ENCODE measurements at places on chromosomes 3 and 15.
A peak's percentile ranks its signal among the peaks of the same experiment; 100 is the strongest.

DNA sequence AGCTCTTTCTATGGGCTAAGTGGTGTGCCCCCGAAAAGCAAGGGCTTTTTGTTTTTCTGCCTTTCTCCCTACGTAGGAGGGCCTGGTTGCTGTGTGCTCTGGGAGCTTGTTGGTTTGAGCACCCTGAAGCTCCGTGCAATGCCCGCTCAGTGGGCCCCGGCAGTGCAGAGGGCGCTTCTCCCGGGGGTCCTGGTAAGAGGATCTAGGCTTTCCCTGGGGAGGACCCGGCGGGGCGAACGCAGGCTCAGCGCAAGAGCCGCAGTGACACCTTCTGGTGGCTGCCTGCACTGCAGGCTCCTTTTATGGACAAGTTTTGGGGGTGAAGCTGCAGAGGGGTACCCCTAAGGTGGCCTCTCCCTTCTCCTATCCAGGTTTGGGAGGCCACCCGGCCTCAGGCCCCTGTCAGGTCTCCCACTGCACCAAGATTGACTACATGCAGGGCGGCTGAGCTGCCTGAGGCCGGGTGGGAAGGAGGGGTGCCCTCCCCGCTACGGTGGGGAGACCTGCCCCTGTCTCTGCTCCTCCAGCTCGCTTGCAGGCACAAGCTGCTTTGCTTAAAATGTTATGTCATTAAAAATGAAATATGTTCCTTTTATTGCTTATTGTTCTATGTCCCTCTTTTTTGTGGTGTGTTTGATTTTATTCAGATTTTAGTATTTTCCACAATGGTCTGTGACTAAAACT lies 387.9 kb downstream of the GABRG3 start:
- no peak for DNase-seq

DNA sequence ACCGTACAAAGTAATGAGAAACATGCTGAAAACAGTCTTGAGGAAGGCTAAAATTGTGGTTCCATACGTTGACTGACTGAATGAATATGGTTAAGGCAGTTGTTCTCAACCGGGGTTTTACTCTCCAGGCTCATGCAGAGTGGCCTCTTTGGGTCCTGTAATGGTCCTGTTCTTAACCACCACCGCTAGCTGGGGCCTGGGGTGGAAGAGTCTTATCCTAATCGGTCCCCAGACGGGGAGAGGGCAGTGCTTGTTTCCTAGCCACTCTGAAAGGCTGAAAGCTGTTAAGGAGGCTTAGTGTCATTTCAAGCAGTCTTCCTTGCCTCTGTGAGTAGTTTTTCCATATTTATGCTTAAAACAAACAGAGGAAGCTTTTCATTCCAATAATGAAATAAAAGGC lies 32.0 kb downstream of the SELENOT start:
- no peak for DNase-seq

DNA sequence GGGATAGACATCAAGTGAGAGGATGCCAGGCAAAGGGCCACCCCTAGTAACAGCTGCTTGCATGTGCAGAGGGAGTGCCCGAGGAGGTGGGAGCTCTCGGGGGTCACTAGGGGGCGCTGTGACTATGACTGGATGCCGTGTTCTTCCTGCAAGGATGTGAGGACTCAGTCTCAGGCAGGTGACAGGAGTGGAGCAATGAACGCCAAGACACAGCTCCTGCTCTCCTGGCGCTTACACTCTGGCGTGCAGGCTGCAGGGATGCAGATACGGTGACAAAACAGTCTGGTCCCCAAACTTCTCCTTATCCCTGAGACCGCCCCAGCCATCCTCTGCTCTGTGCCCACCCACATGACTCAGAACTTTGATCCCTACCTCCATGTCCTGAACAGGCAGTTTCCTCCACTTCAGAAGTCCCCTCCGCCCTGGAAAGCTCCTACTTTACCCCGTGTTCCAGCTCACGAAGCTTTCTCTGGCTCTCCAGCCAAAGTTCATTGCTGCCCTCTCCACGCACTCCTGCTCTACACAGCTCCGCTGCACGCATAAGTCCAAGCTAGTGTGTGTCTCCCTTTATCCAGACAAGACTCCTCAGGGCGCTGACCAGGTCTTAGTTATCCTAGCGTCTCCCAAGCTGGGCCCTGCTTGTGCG lies 14.7 kb downstream of the RHOV start:
- no peak for DNase-seq

DNA sequence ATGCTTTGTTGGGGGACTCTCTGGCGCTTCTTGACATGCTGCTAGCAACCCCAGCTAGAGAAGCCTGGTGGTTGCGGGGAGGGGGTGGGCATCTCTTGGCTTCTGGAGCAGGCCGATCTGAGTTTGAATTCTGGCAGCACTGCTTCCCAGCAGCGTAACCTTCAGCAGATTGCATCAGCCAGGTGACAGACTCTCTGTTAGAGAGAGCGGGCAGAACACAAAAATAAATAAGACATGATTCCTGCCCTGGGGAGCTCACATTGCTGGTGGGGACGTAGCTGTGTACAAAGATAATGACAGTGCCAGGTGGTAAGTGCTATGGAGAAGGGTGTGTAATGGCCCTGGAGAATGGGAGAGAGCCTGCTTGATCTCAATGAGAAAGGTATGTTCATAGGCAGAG lies 87.4 kb downstream of the THSD4 start:
- no peak for DNase-seq

DNA sequence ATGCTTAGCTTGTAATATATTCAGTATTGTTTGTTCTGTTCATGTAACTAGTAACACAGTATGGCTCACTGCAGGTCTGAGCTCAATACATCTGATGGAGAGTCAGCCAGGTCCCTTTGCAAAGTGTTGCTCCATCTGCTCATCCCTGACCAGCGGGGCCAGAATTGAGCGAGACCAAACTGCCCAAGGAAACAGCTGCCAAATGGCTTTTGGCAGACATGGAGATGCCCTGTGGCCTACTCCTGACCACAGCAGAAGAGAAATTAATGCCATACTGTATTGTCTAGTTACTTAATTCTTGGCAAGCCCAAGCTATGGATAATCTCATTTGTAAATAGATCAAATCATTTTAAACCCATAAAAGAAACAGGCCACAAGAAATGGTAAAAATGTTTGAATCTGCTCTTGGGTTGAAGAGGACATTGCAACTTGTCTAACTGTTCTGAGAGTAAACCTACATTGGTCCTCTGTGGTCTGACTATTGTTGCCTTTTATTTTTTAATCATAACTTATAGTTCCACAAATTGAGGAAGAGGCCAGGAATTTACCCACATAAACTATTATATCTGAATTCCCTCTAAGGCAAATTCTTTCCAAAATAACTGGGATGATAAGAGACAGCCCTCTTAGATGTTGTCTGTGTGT lies 209.5 kb downstream of the EBLN2 start:
- DNase-seq: no peak

GRCh38 chr3:194736277-194736895 lies 50.7 kb downstream of the FAM43A start:
- no peak for DNase-seq

DNA sequence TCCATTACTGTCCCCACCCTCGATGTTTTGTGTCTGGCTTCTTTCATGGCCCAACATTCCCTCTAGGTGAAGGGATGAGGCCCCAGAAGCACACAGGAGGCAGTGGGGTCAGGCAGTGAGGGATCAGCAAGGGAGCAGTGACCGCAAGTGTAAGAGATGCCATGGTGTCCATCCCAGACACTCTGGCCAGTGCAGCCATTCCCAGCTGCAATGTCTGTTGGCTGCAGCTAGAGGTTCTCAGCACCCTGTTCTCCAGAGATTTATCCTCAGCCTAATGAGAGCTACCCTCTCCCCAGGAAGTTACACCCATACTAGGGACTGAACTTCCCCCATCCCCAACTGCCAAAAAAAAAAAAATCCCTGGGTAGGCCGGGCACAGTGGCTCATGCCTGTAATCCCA lies 40.2 kb downstream of the TRANK1 start:
- no peak for DNase-seq

- DNase-seq: no peak
These were observed 32.9 kb downstream of the CMSS1 start for GRCh38 chr3:99850608-99851007.

- no peak for DNase-seq
These were observed 6.2 kb downstream of the IREB2 start for GRCh38 chr15:78444255-78444654.

- no peak for DNase-seq
These were observed 67.1 kb downstream of the APBA2 start for GRCh38 chr15:28952666-28953491.

- DNase-seq: peak; percentile 67
These were observed at the start of gene GMPS for GRCh38 chr3:155870133-155870944. Gene GMPS (plus strand): TSS chr3:155870650. CDS start chr3:155870871, 221 bp downstream.

DNA sequence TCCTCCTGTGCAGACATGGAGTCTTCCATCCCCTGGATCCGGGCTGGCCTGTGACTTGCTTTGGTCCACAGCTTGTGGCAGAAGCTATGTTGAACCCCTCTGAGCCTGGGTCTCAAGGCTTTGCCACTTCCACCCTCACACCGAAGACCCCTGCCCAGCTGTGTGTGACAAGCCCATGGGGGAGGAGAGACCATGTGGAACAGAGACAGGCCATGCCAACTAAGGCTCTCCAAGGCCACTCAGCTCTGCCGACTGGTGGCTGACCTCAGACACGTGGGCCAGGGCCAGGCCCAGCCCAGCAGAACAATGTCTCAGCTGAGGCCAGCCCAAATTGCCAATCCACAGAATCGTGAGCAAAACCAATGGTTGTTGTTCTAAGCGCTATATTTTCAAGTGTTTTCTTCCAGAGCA lies 16.4 kb upstream of the CFAP100 start:
- DNase-seq: no peak

DNA sequence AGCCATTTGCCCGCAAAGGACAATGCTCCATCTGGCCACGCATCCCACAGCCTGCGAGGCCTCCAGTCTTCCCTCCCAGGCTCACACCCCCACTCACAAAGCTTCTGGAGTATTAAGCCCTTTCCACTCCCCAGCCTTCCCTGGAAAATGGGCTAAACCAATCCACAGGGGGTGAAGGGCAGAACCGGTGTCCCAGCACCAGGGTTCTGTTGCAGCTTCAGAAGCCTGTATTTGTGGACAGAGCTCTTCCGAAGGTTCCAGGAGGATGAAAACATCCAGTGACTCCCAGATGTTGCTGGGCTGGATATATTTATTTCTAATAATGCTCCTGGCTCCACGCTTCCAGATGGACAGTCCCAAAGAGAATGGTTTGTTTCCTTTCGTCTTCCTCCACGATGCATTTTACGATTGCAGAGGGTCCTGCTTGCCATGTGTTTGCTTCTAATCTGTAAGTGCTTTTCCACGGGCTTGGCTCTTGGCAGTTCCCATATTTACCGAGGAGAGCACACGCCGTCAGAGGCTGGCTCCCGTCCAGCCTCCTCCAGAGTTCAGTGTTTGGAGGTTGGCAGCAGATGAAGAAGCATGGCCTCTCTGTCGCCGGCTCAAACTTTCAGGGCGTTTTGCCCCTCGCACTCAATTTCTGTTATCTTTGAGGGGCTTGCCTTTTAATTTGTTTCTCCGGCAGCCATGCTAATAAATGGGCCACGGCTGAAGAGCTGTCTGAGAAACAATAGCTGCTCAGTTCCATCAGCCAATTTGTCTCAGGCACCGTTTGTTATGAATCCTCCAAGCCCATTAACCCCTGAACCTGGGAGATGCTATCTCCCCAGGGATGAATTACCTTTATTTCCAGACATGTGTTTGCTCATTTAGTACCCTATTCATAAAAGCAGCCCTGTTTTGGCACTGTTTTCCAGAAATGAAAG lies 367.9 kb upstream of the PROK2 start:
- no peak for DNase-seq

GRCh38 chr15:88467935-88468528 lies 524 bp downstream of the MRPS11 start:
- no peak for DNase-seq

DNA sequence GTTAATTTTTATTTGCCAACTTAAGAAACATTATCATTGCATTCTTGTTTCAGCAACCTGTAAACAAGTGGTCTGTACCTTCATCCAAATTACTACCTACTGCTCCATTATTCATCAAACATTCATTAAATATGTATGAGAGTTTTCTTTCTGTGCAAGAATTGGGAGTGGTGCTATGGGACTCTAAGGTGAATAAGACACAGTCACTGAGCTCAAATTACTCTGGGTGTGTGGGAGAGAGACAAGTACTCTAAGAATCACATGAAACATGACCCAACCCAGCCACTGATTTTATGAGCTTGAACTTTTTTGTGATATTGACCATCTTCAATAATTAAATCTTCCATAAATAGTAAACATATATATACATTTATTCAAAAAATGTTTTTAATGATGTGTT lies 227.2 kb upstream of the TP63 start:
- no peak for DNase-seq

- DNase-seq: no peak
These were observed 14.0 kb downstream of the PYGO1 start for GRCh38 chr15:55574096-55574495.

DNA sequence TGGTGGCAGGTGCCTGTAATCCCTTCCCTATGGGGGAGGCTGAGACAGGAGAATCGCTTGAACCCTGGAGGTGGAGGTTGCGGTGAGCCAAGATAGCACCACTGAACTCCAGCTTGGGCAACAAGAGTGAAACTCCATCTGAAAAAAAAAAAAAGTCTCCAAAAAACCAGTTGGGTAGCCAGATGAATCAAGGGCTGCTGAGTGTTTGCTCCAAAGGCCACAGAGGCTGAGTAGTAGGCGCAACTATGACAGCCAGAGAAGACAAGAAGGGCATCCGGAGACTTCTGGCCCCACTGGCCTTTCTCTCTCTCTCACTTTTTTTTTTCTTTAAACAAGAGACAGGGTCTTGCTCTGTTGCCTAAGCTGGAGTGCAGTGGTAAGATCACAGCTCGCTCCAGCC lies 131.8 kb downstream of the SMAD6 start:
- DNase-seq: no peak

GRCh38 chr15:29668120-29668602 lies 154.1 kb downstream of the TJP1 start:
- no peak for DNase-seq

DNA sequence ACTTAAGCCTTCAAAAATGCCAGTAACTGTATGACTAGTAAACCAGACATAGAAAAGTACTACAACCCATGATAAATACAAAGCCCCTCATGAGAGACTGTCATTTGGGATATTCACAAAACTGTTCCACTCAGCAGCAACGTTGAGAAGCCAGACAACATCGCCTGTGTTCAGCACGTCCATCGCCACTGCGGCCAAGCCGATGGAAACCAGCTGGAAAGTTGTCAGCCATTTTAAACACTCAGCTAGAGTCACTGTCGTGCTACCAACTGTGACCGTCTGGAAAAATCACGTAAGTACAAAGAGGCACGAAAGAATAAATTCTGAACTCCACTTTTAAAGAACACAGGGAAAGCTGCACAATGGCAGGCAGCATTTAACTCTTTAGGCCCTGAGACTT lies 340.7 kb upstream of the WNT5A start:
- no peak for DNase-seq

DNA sequence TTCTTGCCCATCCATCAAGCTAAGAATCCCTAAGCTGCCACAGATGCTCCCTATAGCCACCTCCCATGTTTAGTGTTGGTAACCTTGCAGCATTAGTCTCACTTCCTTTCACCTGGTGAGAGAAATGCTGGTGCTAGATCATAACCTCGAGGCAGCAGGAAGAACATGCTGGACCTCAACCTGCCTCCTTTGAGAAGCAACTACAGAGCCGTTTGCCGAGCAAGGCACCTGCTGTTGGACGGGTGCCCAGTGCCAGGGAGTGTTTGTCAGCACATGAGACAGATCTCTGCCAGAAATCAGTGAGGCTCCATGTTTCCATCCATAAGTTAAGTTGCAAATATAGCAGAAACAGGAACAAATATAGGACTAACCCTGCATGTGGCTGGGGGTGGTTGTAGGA lies 955.7 kb downstream of the TUSC7 start:
- DNase-seq: no peak
